ENCODE measurements at places on chromosomes 7 and 10.

DNA sequence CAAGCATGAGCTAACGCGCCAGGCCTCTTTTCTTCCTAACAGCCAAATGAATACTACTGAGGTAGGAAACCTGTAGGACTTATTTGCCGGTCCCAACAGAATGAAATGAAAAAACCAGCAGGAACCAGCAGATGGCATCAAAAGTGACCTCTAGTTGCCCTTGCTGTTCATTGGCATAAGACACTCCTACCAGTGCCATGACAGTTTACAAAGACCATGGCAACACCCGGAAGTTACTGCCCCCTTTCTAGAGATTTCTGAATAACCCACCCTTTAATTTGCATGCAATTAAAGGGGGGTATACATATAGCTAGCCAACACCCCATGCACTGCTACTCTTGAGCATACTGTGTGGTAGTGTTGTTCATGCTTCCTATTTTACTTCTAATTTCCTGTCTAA lies 65.2 kb downstream of the ATE1 start:
- no peak for DNase-seq

DNA sequence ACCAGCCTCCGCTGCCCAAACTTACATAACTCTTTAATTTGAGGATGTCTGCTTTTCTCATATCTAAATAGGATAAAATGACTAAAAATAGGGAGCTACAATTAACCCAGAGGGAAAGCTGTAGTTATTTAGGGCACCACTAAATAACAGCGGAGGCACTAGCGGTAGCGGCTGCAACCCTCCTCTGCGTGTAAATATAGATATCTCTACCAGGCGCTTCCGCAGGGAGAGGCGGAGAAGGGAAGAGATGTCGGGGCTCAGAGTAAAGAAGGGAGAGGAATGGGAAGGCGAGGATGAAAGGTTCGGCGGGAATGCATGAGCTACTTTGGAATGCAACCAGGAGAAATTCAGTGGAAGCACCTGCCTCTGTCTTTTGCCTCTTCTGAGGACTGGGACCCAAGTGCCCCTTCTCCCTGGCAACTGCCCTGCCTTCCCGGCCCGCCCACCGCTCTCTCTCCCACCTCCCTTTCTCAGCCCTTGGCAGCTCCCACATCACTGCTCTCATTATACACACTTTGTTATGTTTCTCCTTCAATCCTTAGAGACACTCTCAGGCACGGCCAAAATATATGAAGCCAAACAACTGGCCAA lies 698.3 kb downstream of the PARD3 start:
- DNase-seq: no peak

DNA sequence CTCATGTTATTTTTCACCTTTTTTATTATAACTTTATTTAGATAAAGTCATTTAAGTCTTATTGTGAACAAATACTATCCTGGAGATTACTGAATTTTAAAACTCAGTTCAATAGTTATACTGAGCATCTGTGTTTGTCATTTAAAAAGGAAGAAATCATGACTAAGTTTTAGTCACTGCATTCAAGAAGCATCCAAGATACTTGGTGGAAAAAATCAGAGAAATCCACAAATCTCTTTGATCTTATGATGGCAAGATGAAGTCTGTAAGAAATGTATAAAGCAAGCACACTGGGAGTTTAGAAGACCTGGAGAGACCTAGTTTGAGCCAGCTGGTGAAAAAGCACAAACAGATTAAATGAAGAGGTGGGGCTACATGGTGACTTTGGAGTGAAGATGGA lies 529.8 kb upstream of the IGFBP3 start:
- no peak for DNase-seq

- DNase-seq: no peak
Observed at GRCh38 chr7:125406111-125406510, 476.5 kb upstream of the POT1 start.

DNA sequence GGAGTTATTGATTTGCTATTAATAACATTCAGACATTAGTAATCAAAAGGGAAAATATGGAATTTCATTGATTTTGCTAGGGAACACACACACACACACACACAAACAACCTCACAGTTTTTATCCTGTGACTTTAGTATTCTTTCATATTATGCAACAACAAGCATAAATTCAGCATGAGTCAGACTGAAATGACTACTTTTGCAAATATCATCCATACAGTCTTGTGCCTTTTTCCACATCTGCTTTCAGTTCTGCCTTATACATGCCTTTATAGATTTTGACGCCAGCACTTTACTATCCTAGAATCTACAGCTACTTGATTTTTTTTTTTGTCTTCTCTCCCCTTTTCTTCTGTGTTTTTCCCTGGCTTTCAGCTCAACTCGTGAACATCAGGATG lies 975.8 kb upstream of the LRRTM3 start:
- no peak for DNase-seq

- DNase-seq: no peak
Observed at GRCh38 chr10:131946321-131946751, 35.4 kb downstream of the BNIP3 start.

- DNase-seq: no peak
Observed at GRCh38 chr7:96388166-96388565, 66.3 kb upstream of the SLC25A13 start.

DNA sequence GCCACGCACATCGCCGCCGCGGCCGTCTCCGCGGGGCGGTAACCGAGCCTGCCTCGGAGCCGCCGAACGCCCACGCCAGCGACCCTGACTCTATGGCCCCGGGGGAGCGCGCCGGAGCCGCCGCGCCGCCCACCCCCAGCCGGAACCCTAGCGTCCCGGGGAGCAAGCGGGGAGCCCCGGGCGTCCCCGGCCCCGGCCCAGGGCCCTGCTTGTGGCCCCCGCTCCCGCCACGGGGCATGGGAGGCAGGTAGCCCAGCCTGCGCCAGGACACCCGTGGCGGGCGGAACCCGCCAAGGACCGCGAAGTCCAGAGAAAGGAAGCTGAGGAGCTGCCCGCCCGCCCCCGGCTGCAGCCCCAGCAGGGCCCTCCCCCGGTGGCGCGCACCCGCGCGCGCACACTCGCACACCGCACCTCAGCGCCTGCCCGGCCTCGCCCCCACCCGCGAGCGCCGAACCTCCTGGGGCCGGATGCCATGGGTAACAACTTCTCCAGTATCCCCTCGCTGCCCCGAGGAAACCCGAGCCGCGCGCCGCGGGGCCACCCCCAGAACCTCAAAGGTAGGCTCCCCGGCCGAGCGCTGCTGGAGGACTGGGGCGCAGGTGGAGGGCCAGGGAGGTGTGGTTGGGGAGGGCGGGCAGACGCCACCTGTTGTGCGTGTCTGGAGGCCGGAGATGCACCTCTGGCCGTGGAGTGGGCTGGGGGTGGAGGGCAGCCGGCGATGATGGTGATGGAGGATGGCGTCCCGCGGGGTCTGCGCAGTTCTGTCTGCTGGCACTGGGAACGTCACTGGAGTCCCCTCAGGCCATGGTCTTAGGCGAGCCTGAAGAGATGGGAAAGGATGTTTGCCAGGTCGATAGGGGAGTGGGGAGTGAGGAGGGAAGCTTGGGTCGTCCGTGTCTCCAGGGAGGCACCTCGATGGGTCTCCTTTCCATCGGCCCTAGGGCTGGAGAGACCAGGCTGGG lies 692 bp downstream of the NEURL1 start:
- DNase-seq: peak; percentile 30

DNA sequence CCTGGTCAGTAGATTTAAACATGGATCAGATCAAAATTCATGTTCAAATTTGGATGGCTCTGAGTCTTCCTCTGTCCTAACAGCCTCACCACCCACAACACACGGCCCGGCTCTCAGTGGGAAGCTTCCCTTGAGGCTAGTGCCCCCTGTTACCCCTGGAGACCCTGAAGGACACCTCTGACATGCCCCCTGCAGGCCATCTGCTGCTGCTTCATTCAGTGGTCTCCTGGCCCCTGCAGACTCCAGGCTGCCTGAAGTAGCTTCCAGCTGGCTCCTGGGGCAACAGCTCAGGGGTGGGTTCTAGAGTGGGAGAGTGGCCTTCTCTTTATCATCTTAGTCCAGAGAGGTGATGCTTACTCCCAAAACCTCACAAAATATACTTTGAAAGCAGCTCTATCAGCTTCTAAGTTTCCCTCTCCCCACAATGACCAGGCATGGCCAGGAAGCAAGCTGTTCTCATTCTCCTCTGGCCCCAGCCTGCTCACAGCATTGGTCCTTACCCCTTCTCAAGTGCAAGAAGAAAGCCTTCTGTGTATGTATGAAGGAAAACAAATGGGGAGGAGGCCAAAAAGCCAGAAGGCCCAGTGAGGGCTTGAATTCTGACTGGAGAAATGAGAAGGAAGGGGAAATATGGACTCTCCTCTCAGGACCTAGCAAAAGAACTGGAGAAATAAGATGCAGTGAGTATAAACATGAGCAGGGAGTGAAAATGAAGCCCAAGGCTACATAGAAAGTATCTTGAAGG lies 189.6 kb upstream of the INHBA start:
- no peak for DNase-seq

GRCh38 chr10:45052700-45053099 lies 52.0 kb downstream of the ZNF22 start:
- no peak for DNase-seq

DNA sequence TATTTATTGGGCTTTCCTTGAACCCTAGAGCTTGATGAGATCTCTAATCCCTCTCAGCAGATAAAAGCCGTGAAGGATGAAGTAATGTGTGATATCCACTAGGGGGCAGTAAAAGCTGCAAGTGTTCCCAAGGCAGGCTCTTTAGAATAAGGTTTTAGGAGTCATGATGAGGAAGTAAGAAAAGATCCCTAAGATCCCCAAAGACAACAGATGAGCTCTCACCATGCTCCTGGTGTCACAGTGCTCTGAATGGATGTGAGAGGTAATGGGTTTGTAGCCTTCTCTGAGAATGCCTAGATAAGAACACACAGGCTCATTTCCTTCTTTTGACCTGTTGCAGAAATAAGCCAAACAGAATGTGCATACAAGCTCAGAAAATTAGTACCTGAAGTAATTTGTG lies 70.4 kb upstream of the ITPRID1 start:
- DNase-seq: peak; percentile 12

GRCh38 chr10:98414578-98414931 lies 427 bp downstream of the PYROXD2 start:
- DNase-seq: no peak
